PC-9 (cell line): ENCODE measurements at places on chromosomes 7 and 10.

GRCh38 chr10:25902002-25902401, 32.0 kb upstream of the MYO3A start:
- no peak for DNase-seq

DNA sequence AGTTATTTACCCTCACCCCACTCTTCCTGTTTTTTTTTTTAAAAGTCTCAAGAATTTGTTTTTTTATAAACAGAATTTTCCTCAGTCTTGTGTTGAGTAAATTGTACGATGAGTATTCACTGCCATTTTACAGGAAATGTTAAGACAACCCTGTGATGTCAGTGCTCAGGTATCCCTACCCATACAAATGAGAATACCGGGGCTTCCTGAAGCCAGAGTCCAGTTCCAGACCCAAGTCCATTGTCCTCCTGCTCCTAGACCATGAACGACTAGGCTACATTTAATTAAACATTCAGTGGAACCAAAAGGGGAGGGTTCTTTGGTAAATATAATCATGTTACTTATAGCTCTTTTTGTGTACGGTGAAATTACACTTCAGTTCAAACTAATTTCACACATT, 79.2 kb downstream of the GNAI1 start:
- no peak for DNase-seq

DNA sequence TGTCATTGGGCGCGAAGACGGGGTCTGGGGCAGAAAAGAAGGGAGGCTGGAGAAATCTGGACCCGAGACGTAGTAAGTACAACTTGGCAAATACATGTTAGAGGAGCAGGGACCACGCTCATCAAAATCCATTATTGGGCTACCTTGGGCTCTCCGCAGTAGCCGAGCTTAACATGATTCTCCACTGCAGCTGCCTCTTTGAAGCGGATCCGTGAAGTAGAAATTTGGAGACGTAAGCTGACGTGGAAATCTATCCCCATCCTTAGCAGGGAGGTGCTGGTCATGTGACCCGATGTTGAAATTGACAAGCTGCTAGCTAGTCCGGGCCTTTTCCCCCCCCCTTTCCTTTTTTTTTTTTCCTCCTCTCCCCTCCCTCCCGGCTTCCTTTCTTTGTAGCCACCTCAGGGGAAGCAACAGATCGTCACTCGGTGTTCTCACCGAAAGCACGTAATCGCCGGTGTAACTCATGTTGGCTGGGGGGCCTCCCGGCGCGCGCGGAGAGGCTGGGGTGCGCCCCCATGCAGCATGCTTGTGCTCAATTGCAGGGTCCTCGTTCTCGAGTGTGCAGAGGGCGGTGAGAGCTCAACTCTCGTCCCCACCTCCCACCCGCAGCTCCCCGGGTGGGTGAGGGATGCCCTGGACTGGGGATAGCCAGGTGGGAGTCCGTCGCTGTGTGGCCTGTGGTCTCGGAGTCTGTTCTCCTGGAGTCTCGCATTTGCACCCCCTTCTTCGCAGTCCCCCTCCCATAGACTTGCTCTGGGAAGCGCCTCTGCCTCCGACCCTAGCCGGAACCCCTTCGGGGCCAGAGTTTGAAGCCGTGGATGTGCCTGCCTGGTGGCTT, at the start of gene HOXA11:
HOXA11 (minus strand) TSS at position 220 of the 841 bp plus-strand sequence; CDS start at position 132, 88 bp downstream.
- no peak for DNase-seq

DNA sequence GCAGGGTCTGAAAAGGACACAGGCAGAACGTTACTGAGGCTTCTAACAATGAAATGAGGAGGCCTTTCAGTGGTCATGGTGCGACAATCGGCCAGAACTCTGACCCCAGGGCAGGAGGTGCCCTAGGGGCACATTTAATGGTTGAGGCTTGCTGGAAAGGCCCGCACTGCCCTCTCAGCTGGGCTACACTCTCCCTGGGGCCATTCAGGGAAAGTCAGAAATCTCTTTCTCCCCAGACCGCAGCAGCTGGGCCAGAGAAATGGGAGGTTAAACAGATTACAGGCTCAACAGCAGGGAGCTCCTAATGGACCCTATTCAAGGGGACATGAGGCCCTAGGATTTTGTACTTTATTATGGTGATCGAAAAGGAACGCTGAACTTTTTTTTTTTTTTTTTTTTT, 85.6 kb upstream of the FGFR2 start:
- no peak for DNase-seq

GRCh38 chr7:123645516-123645915, 10.2 kb upstream of the LMOD2 start:
- DNase-seq = no peak

DNA sequence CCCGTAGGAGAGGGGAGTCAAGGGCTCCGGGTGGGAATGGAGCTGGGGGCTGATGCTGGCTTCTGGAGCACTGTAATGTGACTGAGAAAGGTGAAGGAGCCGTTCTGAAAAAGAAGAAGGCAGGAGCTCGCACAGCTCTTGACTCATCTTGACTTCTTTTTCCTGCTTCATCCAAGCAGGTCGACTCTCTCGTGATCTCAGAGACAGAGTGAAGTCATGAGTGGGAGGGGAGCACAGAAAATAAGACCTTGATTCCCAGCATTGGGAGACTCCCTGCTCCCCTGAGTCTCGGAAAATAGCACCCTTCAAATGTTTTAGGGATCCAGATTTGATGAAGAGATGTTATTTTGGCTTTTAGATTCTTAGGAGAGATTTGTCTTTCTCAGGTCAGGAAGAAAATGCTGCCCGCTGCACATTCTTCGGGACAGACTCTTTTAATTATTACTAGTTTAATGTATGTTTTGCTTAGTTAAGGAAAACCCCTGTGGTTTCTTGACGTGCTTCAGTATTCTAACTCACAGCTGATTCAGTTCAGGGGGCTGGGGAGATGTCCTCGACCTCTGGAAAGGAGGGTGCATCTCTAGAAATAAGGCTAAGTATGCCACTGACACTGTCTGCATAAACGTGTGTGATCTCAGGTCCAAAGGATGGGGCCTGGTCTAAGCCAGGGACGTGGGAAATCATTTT, 34.1 kb downstream of the EGFR start:
- DNase-seq = no peak

DNA sequence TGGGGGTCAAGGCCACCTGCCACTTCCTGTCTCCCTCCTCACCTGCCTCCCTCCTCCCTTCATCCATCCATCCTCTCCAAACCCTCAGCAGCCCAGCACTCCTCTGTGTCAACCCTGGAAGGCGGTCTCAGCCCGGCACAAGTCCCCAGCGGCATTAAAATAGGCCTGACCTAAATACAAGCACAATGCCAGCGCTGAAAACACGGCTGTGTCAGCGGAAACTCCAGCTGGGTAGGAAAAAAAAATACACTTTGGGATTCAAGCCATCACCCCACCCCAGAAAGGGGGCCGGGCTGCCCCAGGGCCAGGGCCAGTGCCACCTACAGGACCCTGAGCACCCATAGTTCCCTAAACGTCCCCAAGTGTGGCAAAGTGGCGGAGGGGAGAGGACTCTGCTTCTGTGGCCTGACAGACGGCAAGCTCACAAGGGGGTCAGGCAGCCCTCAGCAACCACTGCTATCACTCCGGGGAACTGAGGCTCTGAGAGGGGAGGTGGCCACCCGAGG, 22.7 kb upstream of the GTF2IRD1 start:
- DNase-seq = no peak

DNA sequence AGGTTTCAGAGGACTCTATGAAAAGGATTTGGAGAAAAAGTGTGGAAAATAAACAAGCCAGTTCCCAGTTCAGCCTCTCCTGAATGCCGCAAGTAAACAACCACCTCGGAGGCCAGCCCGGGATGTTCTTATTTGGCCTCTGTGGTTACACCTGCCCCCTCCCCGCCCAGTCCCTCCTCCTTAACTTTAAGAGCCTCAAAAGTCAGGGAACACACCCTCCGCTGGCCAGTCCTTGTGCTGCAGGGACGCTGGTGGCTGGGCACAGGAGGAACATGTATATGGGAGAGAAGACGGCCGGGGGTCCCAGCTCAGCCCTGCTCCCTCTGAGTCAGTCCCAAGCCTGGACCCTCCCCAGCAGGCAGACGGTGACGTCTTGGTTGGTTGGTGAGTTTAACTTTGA, 6.1 kb downstream of the CHST3 start:
- peak; percentile 76 for DNase-seq

DNA sequence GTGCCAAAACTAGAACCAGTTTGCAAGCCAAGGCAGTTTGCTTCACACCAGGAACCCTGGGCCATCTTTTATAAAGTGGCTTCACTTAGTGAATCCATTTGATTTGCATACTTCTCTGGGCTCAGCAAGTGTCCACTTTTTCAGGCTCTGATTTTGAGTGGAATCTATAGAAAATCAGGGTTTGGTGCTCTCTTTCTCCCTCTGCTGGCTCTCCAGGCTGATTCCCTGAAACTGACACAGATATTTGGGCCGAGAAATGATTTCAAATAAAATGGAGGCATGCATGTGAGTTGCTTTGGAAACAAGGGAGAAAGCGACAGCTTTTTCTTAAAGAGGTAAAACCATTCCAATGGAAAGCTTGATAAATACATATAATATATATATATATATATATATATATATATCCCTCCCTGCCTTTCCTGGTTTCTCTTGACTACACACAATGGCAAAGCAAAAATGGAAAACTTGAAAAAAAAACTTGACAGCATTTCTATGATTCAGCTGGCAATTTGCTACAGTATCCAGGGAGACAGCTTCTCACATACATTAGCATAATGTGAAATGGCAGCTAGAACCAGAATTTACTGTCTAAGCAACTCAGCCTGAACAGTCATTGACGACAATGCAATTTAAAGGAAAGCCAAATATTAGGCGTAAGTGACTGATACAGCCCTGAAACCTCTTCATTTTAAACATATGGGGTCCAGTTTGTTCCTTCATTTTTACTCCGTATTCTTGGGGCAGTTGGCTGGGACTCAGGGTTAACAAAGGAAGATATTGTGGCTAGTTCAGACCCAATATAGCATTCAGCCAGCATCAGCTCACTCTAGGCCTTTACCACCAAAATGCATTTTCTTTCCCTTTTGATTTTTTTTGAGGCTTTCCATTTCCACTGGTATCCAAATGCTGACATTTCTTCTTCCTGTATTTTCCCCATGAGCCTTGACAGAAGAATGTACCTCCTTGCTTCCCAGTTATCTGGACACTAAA, 188.5 kb downstream of the TMEM178B start:
- no peak for DNase-seq

- no peak for DNase-seq
These were observed 205.4 kb upstream of the SH2B2 start for GRCh38 chr7:102081244-102081627.

- DNase-seq = no peak
These were observed 85.5 kb downstream of the XRCC2 start for GRCh38 chr7:152590481-152590880.

- DNase-seq = no peak
These were observed 61.8 kb upstream of the DRGX start for GRCh38 chr10:49457686-49458085.

GRCh38 chr10:29841724-29842649, 207.2 kb upstream of the SVIL start:
- peak; percentile 71 for DNase-seq

DNA sequence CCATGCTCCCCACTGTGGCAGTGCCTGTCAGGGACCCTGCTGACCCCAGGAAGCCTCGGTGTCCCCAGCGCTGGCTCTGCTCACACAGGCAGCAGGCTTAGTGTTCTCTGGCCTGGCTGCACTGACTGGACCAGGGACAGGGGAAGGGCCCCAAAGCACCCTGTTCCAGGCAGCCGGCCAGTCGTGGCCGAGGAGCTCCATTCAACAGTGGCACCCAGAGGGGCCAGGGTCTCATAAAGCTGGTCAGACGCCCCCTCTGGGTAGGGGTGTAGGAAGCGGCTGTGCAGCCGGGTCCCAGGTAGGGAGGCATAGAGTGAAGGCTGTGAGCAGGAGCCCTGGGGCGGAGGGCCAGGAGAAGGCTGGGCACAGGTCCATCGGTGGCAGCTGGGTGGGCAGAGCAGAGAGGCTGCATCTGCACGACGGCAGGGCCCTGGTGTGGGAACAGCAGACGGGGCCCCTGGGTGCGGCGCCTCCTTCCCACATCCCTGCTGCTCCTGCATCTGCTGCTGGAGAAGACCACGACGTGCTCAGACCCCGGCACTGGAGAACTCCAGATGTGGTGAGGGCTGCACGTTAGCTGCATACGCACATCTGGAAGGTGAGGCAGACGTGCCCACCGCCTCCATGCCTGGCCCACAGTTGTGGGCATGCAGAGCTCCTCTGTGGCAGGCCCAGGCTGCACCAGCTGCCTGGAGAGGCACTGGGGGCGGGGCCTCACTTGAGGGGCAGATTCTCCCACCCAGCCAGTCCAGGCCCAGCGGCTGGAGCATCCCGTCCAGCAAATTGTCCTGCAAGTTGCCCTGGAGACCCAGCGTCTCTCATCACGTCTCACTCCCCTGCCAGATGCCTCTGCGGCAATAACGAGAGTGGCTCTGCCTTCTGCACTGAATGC, 25.1 kb downstream of the MNX1 start:
- DNase-seq = no peak

DNA sequence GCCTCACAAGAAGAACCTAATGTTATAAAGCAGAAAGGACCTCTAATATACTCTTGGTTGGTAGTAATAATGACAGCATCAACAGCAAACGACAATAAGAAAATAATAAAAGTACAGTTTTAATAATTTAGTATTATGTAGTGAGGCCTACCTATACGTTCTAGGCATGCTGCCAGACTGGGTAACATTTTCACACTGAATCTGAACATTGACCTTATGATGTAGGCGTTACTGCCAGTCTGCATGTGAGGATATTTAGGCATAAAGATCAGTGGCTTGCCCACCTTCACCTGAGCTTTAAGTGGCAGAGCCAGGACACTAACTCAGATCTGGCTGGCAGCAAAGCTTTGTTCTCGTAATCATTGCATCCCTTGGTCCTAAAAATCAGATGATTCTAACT, 2.5 kb downstream of the FGL2 start:
- DNase-seq = no peak

DNA sequence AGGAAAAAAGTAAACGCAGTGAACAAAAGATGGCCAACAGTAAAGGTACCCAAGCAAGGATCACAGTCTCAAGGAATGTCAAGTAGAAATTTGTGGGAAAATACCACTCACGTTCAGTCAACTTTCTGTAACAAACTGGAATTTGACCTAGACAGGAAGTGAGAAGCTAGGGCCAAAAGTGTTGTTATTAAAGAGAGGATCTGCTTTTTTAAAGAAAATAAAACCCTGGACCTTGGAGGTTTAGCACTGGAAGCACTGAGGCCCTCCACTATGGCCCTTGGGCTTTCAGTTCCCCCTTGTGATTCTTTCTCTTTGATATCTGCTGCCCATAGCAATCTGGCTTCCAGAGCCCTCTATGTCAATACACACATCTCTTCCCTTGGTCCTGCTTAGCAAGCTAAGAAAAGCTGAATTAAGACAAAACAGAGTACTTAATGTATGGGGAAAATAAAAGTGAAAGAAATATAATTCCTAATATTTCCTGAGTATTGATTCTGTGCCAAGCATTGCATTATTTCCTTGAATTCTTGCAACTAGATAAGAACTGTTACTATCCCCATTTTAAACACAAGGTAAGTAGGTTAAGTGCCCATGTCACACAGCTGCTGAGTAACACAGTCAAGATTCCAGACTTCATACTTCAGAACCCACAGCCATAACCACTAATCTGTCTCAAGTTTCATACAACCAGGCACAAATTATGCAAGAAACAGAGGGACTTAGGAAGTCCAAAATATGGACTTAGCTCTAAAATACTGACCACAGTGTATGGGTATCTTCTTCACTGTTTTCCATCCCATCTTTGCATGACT, 2.6 kb upstream of the ZNF438 start:
- no peak for DNase-seq
